Mesenteric fat pad (tissue), 1 donor: ENCODE measurements at places on chromosomes 16 and 17. TPM values are rescaled to one million over a fixed set of nuclear protein-coding genes. Genes with fewer than 3 reads are reported as not detected.

GRCh38 chr17:32487473-32488176 is 832 bp downstream of the CDK5R1 start:
- peak; percentile 86 for DNase-seq

Gene HAP1
- total RNA-seq = 0.13 TPM

- no peak for DNase-seq
These were observed 20.2 kb downstream of the HIGD1B start for GRCh38 chr17:44867841-44868240.

DNA sequence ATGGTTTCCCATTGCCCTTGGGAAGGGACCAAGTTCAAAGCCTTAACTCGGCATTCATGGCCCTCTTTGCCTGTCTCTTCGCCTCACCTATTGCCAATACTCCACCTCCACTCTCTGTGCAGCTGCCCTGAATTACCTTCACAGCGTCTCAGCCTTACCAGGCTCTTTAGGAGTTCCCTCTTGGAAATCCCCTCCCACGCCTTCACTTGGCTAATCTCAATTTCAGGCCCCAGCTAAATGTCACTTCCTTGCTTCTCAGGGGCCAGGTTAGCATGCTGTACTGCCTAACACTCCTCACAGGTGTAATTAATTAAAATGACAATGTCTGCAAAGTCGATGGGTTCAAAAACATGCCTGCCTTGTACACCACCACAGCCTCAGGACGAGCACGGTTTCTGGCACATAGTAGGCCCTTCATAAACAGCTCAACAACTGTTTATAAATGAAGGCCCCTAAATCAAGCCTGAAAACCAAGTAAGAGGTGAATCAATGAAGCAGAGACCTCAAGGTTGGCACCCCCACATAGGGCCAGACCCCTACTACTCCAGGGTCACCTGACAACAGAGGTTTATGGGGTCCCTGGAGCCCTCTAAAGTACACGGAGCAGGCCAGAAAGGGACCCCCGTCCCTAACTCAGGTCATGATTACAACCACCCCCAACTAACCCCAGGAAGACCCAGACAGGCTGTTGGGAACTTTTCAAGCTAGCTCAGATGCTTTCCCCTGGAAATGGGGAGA is 11.2 kb upstream of the EEF2K start:
- no peak for DNase-seq

Gene CFAP119
- 2.2 TPM for total RNA-seq

DNA sequence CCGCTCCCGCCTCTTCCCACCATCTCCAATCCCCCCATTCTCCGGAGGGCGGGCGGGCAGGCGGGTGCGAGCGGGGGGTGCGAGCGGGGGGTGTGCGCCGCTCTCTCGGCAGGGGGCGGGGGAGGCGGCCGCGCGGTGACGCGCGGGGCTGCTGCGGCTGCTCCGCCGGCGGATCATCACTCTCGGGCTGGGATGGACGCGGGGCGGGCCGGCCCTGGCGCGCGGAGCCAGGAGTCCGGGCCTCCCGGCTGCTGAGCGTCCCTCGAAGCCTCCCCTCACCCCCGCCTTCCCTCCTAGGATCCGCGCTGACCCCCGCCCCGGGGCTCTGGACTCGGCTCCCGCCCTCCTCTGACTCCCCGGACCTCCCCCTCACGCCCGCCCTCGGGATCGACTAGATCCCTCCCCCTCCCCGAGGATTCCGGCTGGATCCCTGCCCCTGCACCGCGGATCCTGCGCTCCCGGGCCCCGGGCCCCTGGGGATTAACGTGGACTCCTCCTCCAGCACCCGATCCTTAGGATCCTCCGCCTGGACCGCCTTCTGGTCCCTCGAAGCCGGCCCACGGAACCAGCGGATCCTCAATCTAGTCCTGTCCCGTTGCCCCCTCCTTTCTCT is 946 bp upstream of the TMEM256 start:
- no peak for DNase-seq
